ENCODE measurements at places on chromosomes 7 and 10.

DNA sequence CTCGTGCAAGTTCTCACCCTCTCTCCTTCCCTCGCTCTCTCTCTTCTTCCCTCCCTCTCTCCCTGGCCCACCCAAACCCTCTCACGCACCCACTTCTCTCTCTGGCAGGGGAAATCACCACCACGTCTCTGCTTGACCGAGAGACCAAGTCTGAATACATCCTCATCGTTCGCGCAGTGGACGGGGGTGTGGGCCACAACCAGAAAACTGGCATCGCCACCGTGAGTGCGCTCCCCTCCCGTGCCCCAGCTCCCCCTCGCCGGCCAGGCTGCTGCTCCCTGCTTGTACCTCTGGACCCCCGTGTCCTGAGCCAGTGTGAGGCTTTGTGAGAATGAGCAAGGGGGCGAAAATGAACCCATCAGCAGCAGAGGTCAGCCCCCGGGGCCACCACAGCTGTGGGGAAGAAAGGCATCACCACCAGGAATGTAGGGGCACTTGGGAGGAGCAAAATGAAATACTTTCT is 25.5 kb downstream of the C10orf105 start:
- no peak for DNase-seq

DNA sequence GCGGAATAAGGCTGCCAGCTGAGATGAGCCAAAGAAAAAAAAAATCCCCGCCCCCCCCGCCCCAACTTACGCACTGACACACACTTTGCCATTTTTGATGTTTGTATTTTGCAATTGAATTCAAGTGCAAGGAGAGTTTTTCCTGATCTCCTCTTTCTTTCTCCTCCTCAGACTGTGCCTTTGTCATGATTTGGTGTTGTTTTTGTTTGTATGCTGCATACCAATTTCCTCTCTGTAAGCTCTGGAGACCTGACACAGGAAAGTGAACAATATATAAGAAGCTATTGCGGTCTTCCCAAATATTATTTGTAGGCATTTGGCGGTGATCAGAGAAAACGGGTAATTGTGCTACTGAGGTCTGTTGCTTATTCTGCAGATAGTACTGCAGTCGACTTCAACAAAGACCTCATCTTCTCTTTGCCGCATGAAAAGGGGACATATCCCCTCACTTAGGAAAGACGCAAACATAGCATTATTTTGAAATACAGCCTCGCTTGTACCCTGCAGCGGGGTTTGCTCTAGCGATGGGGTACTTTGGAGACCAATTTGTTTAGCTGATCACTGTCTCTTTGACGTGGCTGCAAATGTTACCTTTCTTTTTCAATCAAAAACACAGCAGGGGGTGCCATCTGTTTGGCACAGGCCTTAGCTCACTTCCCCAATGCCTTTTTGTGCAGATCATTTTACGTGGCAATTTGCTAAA is 206.6 kb downstream of the SKAP2 start:
- DNase-seq = no peak

- no peak for DNase-seq
Observed at GRCh38 chr10:60388709-60389301, 870 bp downstream of the ANK3 start.

GRCh38 chr10:34320265-34320664 is 494.8 kb downstream of the PARD3 start:
- DNase-seq = no peak

DNA sequence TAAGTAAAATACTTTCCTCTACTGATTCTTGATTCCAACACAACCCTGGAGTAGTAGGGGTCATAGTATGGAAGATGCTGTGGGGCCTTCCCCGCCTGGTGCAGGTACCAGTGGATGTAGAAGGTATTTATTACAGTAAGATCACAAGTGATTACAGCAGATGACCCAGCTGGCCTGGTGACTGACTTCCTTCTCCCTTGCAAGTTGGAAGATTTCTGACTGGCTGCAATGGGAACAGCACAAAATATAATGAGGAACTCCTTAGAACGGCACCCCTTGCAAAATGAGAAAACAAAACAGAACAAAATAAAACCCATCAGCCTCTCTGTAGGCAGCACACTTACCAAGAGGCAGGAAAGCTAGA is 61.7 kb upstream of the TARP start:
- DNase-seq = no peak

All from forelimb muscle (tissue), 1 donor.